Putamen (tissue), 1 donor: ENCODE measurements at places on chromosomes 5 and 9.

GRCh38 chr9:96126321-96126881 is 175.6 kb downstream of the HSD17B3 start:
- no peak for DNase-seq

GRCh38 chr5:372556-372995 is 51.1 kb downstream of the AHRR start:
- no peak for DNase-seq

DNA sequence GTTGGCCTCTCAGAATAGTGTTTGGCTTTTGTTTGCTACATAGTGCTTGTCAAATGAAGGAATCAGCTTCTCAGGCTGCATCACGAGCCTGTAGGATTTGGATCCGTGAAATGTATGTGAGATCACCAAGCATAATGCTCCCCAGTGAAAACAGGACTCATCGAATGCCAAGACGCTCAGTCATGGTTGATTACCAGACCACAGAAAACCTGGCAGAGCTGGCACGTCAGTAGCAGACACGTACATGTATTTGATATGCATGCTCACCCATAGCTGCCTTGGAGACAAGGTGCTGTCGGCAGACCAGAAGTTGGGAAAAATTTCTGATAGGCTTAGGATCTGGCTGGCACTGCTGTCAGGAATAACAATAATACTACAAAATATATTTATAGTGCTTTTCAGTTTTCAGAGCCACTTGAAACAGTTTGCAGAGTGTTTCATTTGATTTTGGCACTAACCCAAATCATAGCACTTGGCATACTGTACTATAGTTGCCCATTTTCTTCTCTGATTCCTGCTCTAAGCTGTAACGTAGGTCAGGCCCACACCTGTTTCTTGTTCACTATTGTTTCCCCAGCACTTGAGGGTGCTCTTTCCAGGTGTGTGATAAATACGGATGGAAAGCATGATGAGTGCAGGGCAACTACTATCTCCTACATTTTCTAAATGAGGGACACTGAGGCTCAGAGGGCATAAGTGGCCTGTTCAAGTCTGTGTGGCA is 226.1 kb downstream of the NR3C1 start:
- DNase-seq, result no peak

DNA sequence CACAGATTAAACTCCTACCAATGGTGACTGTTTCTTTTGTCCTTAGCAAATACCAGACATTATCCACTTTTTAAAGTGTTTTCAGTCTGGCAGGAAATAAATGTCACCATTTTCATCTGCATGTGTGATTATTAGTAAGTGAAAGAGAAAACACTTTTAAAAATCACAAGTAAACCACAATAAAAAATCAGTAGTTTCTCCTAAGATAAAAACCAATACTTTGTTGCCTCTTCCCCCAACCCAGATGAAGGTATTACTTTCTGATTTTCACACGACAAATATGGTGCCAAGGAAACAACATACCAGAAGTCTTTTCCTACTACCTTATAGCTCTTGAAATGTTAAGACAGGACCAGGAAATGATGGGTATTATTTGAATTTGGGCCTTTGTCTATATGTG is 11.5 kb upstream of the MAP3K1 start:
- DNase-seq, result no peak

DNA sequence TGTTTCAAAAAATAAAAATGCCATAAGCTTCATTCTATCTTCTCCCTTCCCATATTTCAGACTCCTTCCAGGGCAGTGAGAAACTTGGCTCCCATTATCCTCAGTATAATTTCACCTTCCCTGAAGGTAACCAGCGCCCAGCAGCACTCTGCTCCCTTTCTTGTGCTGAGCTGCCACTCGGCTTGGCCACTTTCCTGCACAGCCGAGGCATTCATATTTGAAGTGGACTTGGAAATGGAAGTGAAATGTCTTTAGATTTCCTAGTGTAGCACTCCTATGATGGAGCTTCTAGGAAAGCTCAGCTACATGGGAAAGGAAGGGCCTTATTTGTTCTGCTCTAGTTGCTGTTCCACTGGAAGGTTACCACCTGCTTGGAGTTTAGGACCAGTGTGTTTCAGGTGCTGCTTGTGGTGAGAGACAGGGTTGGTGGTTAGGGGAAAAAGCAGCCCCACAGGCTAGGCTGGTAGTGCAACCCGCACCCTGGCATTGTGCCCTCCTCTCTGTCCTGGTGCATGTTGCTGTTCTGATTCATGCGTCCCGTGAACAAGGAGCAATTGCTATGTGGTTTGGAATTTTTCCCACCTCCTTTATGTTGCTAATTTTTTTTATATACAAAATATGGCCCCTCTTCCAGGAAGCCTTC is 53.8 kb downstream of the RAD23B start:
- DNase-seq, result no peak

DNA sequence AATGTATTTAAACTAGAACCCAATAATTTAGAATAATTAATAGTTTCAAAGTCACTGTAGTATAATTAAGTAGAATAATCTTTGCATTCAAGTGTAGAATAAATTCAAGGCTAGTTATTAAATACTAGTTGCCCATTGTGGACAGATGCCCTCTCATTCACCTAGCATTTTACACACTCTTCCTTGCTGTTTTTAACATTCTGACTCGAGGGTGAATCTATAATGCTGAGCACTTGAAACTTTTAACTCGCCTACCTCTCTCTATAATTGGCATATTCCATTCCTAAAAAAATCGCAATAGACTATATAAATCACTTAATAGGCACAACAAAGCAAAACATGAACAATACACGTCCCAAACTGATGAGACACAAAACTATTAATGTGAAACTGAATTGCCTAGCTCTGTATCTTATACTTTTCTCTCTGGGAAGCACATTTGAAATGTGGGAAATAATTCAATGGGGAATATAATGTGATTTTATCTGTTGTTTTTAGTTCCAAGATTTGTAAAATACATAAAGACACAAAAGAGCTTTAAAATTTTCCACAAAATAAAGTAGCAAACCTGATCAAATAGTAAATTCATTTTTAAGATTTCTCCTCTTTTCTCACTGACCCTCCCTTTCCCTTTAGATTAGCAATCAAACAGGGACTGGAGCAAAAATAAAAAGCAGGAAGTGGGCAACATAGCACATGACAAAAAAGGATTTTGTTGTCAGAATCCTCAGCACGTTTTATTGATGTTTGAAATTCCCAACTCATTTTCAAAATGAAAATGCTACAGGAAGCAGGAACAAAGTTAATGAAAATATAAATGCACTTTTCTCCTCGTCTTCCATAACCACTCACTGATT is 295.6 kb downstream of the PDE4D start:
- DNase-seq, result no peak

DNA sequence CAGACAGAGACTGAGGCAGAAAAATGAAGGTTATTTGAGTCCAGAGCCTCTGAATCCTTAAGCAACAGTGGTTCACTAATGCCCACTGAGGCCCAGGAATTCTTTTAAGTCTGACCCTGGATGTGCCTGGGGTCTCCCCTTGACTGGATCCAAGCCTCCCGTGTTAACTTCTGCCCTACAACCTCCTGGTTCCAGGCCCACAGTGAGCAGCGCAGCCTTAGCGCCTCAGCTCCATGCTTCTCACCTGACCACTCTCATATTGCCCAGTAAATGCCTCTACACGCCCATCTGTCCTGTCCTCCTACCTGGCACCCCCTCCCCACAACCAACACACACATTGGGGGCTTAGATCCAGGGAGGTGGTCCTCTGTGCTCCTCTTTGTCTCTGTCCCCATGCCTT is 6.4 kb downstream of the IL3 start:
- no peak for DNase-seq

- no peak for DNase-seq
These were observed 22.0 kb downstream of the RC3H2 start for GRCh38 chr9:122883125-122883524.

DNA sequence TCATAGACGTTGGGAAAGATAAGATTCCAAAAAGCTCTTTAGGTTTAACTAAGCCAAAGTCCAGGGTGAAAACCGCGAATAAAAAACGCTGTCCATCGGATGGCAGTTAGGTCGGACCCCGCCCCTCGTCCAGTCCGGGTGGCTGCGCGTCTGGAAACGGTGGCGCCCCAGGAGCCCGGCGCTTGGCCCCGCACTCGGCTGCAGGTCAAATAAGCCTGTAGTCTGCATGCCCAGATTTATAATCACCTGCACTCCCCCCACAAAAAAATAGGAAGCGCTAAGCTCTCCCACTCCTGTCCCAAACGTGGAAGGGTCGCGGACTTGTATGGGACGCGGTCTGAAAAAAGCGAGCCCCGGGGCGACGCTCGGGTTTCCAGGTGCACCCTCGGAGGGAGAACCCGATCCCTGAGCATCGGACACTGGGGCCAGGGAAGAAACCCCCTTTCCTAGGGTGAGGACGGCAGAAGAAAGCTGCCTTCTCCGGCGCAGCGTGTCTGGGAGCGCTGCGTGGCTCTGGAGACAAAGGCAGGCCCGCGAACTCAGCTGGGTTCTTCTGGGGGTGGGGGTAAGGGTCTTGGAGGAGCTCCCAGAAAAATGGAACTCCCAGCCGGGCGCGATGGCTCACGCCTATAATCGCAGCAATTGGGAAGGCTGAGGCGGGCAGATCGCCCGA is 923 bp upstream of the ZBTB5 start:
- peak; percentile 58 for DNase-seq

DNA sequence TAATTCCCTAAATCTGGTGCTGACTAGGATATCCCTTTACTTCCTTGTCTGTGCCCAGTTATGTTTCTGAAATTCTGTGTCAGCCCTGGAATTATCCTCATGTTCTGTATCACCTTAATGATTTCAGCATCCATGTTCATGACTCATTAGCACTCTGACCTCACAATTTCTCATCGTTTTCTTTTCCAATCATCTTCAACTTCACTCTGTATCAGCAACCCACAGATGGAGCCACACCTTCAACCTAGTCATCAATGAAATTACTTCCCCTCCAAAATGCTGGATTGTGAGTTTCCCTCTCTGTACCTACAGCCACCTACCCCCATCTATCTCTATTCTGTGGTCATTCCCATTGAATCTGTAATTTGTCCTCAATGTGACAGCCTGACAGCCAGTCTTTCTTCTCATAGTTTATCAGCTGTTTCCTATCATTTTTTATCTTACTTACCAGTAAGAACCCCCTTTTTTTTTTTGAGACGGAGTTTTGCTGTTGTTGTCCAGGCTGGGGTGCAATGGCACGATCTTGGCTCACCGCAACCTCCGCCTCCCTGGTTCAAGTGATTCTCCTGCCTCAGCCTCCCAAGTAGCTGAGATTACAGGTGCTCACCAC is 3.1 kb upstream of the IL6ST start:
- no peak for DNase-seq

GRCh38 chr5:136242136-136242535 is 49.2 kb upstream of the SMIM32 start:
- no peak for DNase-seq

DNA sequence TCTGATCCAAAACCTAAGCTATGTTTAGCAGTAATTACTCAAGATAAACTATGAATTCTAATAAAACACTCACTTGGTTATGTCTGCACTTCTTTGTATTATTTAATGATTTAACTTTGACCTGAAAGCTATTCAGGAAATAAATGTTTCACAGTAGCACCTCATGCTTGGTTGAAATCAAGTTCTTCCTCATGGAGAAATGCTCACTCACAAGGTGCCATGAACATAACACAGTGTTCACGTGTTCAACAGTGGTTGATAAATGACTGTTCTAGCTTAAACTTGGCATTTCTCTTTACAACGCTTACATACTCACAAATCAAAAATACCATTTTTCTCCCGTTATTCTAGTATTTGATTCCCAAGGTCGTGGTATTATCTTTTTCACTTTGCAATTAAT is 35.8 kb downstream of the PUM3 start:
- no peak for DNase-seq

GRCh38 chr5:41094871-41095270 is 23.7 kb upstream of the MROH2B start:
- DNase-seq, result no peak

GRCh38 chr5:127959152-127959764 is 124.3 kb upstream of the SLC12A2 start:
- peak; percentile 40 for DNase-seq

DNA sequence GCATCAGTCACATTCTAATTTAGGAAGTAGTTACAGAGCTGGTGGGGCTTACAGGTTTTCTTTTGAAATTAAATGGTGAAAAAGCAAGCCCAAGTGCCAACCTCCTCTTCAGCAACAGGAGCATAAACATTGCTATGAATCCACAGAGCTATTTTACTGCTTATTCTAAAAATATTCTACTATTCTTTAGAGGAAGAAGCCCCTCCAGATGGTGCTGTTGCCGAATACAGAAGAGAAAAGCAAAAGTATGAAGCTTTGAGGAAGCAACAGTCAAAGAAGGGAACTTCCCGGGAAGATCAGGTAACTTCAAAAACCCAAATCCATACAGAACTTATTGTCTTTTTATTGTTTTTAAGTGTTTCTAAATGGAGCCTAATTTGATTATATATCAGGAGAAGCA is 202.8 kb downstream of the CWC27 start:
- no peak for DNase-seq

DNA sequence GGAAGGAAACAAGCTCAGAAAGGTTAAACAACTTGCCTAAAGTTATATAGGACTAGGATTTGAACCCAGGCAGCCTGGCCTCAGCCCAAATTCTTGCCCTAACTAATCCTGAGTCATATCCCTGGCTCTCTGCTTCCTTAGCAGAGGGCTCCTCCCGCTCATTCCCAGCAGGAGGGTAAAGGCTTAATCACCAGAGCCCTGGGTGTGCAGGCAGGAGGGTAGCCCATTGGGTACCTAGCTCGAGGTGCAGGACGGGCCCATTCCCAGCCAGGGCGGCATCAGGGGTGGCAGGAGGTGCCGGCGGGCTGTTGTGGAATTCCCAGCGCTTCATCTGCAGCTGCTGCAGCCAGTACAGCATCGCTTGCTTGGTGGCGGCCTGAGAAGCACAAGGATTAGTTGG is 3.9 kb downstream of the TBC1D2 start:
- DNase-seq, result no peak

GRCh38 chr9:37745970-37746369 is 7.6 kb upstream of the TRMT10B start:
- no peak for DNase-seq

- no peak for DNase-seq
These were observed 65.0 kb downstream of the IRX2 start for GRCh38 chr5:2686321-2687124.

DNA sequence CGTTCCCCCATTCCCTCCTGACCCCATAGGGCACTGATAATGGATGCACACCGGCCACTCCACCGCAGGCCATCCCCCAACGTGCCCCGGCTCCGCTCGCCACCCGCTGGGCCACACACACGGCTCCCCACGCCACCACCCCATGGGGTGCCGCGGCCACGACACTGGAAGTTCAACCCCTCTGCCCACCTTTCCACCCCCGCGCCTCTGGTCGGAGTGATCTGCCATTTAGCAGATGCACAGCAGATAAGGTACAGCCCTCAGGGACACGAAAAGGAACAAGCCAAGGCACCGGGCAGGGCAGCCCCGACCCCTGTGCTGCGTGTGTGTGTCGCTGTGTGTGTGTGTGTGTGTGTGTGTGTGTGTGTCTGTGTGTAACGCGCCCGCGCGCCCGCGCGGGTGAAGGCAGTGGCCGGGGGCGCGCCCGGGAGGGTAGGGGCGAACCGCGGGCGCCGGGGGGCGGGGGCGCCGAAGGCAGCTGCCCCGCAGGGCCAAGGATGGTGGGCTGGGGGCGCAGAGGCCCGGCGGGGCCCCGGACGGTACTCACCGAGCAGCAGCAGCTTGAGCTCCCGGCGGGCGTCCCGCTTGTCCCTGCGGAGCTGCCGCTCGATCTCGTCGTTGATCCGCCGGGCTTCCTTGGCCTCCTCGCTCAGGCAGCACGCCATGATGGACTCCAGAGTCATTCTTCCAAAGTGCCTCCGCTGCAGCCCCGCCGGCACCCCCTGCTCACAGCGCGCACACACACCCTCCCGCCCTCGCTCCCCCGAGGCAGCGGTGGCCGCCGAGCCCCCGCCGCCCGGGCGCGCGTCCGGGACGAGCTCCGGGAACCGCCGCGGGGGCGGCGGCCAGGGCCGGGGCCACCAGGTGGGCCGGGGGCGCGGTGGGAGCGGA is 813 bp downstream of the GNAQ start:
- DNase-seq, result peak; percentile 63
